ENCODE measurements at places on chromosomes 12 and 14. TPM values are rescaled to one million over a fixed set of nuclear protein-coding genes. Genes with fewer than 3 reads are reported as not detected.

The CMKLR1 gene
- total RNA-seq, result not detected

The TGM1 gene
- total RNA-seq, result 4.4 TPM

The RFLNA gene
- total RNA-seq, result not detected

The PDE3A gene
- not detected for total RNA-seq
